ENCODE measurements at places on chromosomes 5 and 9. TPM values are rescaled to one million over a fixed set of nuclear protein-coding genes. Genes with fewer than 3 reads are reported as not detected.

DNA sequence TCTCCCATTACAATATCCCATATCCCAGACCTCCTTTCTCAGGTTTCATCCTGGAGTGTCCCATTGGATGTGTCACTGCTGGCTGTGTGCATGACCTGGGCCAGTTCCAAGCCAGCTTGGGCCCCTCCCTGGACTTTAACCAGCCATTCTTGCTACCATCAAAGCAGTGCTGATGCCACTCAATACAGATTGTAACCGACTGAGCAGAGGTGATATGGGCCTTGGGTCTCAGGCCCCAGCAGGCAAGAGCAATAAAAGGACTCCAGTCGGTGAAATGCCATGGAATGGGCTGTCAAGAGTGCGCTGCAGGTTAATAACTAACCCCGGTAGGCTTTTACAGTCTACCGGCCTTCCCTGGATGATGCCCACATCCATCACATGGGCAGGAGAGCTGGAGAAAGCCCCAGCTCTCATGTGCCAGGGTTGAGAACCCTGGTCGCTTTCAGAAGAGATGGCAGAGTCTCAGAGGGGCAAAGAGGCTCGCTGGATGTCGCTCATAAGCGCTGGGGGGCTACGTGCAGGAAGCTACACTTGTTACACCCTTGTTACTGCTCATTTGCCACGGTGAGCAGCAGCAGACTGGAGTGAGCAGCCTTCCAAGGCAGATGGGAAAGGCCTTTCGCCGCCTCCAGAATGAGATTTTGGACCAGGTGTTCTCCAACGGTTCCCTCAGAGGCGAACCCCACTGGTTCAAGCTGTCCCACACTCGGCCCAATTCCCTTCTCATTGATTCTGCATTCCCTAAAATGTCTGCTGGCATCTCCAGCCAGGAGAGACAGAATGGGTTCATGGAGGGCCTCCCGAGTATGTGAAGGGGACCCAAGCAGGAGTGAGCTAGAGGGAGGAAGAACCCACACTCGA lies 13.2 kb downstream of the EPB41L4B start:
- peak; percentile 47 for DNase-seq

DNA sequence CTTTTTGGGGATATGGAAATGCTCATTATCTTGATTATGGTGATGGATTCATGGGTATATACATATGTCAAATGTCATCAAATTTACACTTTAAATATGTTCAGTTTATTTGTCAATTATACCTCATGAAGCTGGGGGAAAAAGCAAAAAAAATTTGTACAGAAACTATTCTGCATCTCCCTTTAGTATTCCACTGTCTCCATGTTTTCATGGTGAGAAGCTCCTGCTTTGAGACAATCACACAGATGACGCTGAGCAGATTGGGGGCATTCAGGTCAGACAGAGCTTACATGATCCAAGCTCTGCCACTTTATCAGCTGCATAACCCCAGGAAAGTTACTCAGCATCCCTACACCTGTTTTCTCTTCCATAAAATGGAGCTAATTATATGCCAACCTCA lies 101.5 kb downstream of the PLPPR1 start:
- DNase-seq = no peak

GRCh38 chr5:7014611-7015010 lies 301.4 kb downstream of the TENT4A start:
- DNase-seq = no peak

PFN3 gene
- total RNA-seq = not detected

ERBIN gene
- total RNA-seq = 53.5 TPM
